ENCODE measurements at places on chromosomes 5 and 9.
A peak's percentile ranks its signal among the peaks of the same experiment; 100 is the strongest.

- no peak for DNase-seq
Measured at GRCh38 chr9:92035146-92035545, 80.1 kb downstream of the SPTLC1 start.

DNA sequence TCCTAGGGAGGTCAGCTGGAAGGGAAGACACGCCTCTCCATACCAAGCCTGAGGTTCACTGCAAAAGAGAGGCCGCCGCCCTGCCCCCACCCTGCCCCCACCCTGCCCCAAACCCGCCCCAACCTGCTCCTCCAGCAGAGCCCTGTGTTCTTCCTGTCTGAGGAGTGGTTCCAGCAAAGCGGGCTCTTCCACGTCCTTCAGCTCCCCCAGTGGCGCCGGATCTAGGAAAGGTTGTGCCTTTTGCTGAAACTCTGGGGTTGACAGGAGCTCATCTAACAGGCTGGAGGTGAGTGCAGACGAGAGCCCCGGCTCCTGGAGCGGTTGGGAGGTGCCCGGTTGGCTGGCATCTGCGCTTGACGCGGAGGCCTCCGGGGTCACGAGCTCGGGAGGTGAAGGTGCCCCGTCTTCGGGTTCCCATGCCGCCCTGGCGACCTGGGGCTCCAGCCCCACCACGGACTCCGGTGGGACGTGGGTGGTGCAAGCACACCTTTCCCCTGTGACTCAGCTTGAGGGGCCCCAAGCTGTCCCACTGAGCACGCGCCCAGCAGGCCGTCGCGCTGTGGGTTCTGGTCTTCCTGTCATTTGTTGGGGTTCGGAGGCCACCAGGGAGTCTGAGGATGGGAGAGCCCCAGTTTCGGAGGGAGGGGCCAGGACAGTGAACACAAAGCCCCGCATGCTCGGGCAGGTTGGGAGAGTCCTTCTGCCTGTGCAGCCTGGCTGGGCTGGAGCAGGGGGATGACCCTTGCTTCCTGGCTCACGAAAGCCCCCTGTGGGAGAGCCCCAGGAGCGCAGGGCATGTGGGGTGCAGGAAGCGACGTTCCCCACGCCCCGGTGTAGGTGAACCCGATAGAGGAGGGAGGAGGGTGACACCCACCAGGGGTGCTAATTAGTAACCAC lies 1467.1 kb downstream of the FOXD4L5 start:
- peak; percentile 44 for DNase-seq

GRCh38 chr5:18068826-18069225 lies 434.6 kb downstream of the TAF11L14 start:
- DNase-seq, result no peak

- DNase-seq, result no peak
Measured at GRCh38 chr9:86287013-86287412, 4.7 kb upstream of the ISCA1 start.

GRCh38 chr5:16057277-16057676 lies 122.3 kb downstream of the MARCHF11 start:
- no peak for DNase-seq

DNA sequence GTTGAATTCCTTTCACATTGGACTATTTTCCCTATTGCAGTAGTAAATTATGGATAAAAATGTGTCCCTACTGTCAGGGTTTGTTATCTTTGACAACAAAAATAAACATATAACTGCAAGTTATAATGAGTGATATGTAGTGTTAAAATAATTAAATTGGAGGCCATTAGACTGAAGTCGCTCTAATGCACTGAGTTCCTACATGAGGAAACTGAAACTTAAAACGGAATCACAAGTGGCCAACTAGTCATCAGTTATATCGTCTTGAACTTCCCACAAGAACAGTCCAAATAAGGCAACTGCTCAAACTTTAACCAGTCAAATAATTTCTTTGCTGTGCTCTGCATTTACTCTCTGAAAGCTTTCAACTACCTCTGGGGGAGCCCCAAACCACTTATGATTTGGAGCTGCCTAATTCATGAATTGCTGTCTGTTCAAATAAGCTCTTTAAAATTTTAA lies 2.1 kb upstream of the IFT74 start:
- no peak for DNase-seq

- no peak for DNase-seq
Measured at GRCh38 chr9:133255371-133256135, 19.4 kb downstream of the ABO start.

DNA sequence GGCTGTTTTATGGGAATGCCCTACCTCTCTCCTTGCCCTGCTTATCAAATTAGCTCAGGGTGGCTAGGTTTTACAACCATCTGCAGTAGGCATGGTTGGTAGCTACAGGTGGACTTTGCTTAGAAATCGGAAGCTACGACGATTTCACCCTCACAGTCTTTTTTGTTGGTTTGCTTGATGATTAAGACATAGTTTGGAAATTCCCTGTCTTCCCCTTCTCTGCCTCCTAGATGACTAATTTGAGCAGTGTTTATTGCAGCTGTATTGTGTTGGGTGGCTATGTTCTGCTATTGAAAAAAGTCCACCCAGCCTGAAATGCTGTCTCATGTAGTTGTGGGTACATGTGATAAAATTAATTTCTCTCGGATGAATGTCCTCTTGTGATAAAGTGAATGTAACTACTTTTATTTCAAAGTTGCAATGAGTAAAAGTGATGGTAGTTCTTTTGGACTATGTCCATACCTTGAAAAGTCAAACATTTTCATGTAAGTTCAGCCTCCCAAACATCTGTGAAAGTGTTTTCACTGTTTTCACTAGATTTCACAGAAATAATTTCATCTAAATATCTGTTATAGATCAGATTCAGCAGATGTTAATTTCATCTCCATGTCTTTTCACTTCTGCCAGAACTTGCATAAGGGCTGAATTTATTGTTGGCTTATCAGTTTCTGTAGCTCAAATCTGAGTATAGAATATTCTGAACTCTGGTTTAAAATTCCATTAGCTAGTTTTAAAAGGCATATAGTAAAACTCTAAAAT lies 37.3 kb upstream of the FYB1 start:
- DNase-seq, result no peak

GRCh38 chr5:179162351-179163235 lies 102.4 kb downstream of the ZNF354C start:
- no peak for DNase-seq

GRCh38 chr5:123036391-123037103 lies at the start of gene PPIC:
TSS of gene PPIC (minus strand) at chr5:123036725. CDS start at chr5:123036625, 100 bp downstream.
- DNase-seq, result no peak

DNA sequence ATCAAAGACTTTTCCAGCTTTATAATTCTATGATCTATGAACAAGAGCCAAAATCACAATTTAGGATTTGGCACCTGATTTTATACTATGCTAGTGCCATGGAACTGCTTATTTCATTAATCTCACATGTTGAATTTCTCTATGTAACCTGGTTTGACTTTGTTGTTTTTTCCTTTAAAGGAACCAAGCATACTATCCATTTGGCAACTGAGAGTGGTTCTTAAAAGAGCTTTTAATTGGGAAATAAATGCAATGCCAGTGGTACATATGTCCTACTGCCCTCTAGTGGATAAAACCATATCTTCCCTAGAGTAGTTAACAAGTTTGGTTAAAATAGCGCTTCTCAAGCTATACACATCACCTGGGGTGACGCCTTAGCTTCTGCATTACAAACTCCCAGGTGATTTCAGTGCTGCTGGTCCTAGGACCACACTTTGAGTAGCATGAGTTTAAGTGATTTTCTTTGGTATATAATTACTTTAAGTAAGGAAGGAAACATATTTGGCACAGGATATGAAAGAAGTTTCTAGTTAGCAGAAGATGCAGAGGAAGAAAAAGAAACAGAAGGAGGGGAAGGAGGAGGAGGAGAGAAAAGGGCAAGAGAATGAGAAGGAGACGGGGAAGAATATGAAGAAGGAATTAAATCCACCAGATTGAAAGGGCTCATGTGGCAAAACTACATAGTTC lies 56.8 kb downstream of the FGF10 start:
- DNase-seq, result no peak

GRCh38 chr9:97633859-97634490 lies 354 bp downstream of the NCBP1 start:
- DNase-seq, result no peak

All from stimulated activated CD8-positive, alpha-beta memory T cell treated with anti-CD3 and anti-CD28 coated beads, Interleukin-12 subunit alpha, Interleukin-12 subunit beta, amount 100 ng/mL, for 1 hour (primary cell).